CD8-positive, alpha-beta memory T cell (primary cell): ENCODE measurements at places on chromosomes 2 and 18. TPM values are rescaled to one million over a fixed set of nuclear protein-coding genes. Genes with fewer than 3 reads are reported as not detected.

The ANKRD30BL gene
- not detected for total RNA-seq

The TSN gene
- 88.0 TPM for total RNA-seq

The LYG1 gene
- 1.0 TPM for total RNA-seq

The DSG2 gene
- total RNA-seq, result 0.09 TPM

- no peak for DNase-seq
These were observed 134.7 kb upstream of the CCDC150 start for GRCh38 chr2:196504788-196505187.

DNA sequence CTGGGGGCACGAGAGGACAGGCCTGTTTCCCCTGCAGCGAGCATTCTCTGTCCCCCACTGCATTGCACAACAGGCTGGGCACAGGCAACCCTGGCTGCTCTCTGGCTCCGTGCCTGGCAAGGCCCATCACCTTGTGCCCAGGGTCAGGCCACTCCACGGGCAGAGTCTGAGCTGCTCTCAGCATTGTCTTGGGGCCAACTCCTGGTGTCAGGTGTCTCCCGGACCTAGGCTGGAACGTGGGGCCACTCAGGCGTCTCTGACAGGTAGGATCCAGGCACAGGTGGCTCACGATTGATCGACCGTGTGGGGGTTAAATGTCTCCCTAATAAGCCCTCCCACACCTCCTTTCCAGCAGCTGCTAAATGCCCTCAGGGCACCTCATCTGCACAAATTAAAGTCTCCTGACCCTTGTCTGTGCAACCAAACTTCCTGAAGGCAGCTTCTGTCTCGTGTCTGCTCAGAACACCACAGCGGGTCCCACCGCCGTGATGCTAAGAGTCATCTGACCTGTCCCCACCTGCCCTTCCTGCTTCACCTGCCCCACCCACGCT is 66.6 kb upstream of the GPC1 start:
- DNase-seq, result no peak
